Mesenchymal stem cell (in vitro differentiated cells and primary cell): ENCODE measurements at places on chromosomes 16 and 17.

DNA sequence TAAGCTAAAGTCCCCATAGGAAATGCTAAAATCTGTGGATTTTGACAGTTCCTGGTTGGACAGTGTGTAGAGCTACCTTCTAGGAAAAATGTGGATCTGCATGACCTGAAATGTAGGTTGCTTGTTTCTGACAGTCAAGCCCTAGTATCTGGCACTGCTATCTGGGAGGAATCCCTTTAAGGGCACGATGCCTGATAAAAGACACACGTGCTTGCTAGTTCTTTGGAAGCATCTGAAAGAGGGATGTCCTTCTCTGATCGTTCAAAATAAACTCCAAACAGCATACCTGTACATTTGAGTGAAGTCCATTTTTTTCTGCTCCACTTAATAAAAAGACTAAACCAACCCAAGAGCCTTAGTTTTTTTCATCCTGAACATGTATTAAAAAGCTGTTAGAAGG, 101.3 kb downstream of the CDK5R1 start:
- no peak for DNase-seq

GRCh38 chr17:73391331-73392265, 79.8 kb upstream of the CDC42EP4 start:
- DNase-seq = no peak

DNA sequence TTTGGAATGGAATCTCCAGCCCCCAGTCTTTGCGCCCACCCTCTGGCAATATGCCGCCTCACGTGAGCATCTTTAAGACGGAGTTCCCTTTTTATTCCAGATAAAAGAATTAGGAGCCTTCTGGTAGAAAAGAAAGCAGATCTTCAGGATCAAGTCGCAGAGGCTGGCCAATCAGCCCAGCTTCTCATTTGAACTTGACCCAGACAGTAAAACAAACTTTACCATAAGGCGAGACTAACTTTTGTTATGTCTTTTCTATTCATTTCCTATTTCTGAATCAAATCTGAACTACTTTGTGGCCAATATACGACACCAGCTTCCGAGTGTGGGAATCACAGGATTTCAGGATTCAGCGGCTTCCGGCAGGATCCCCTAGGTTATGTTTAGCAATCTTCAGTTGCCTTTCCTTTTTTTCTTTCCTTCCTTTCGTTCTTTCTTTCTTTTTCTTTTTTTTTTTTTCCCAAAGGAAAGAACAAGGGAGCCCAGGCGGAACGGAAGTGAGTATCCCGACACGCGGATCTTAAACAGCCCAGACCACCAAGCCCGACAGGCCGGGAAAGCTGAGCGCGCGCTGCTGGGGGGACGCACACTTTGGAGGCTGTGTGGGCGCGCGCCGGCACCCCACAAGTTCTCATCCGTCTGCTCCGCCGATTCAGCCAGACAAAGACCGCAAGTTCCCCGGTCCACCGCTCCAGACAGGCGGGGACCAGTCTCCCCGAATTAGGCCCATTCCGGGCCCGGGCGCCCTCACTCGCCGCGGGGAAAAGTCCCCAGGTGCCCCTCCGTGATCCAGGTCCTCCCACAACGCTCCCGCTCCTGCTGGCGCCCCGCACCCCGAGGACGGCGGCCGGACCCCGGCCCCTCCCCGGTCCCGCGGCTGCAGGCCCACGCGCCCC, 633 bp downstream of the TBC1D16 start:
- DNase-seq = peak; percentile 73

DNA sequence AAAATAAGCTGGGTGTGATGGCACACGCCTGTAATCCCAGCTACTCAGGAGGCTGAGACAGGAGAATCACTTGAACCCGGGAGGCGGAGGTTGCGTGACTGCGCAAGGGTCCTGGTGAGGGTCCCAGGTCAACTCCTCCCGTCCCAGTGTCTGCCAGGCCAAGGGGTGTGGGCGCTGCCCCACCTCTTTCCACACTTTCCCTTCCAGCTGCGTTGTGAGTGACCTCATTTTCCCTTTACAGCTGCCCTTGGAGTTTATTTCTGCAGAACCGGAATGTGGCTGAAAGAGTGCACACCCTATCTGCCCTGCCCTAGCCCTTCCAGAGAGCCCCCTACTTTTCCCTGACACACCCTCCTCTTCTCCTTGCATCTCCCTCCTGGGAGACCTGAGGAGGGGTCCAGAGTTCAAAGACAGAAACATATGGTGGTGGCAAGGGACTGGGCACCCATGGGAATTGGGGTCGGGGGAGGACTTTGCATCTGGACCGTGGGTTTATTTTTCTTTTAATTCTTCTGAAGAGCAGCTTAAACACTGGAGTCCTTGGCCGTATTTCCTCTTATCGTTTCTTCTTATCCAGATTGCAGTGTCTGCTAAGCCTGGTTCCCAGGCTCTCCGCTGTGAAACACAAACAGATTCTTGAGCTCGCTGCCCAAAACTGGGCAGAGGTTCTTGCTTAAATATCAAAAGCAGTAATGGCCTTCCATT, 20.9 kb downstream of the MRC2 start:
- no peak for DNase-seq

DNA sequence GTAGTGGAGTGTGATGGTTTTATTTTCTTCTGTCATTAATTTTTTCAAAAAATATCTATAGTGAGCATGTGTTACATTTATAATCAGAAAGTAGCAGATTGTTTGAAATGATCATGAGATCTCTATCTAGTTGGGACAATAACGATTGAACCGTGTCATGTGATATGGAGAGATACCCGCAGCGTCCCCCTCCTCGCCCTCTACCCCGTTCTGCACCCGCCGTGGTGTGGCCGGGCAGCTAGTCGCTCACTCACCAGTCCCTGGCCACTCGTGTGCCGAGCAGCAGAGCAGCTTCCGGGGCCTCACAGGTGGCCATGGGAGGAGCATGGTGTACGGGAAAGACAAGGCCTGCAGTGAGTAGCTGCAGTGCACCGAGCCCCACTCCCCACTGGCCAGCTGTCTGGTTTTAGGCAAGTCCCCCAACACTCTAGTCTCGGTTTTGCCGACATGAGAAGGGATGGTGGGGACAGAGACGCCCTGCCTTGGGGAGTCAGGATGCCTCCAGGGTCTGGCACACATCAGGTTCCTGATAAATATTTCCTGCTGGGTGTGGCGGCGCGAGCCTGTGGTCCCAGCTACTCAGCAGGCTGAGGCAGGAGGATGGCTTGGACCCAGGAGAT, 15.3 kb downstream of the MLYCD start:
- DNase-seq = no peak

- peak; percentile 87 for DNase-seq
Measured at GRCh38 chr16:84738255-84739038, 38.6 kb downstream of the USP10 start.

DNA sequence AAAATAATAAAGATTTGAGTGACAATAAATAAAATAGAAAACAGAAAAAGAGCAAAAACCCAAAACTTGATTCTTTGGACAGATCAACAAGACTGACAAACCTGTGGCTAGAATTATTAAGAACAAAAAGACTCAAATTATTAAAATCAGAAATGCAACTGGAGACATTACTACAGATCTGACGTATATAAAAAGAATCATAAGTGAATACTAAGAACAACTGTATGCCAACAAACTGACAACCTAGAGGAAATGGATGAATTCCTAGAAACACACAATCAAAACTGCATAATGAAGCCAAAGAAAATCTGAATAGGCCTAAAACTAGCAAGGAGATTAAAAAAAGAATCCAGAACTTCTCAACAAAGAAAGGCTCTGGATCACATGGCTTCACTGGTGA, 47.4 kb downstream of the NETO2 start:
- DNase-seq = no peak

GRCh38 chr17:74682028-74682427, 30.7 kb downstream of the CD300LF start:
- no peak for DNase-seq

DNA sequence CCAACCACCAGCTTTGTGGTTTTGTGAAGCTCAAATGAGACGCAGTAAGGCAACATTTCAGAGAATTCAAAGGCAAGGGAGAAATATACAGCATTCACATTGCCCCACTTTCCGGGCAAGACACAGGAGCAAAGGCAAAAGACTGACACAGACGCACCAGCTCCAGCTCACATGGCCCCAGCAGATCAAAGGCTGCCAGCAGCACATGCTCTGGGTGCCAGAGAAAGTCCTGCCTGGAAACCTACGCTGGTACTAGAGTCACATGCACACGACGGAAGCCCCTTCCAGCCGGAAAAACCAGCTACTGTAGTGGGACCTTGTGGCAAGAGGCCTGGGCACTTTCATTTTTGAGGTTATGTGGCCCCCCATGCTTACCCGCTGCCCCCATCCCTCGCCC, 50.1 kb downstream of the GTF3C1 start:
- no peak for DNase-seq

DNA sequence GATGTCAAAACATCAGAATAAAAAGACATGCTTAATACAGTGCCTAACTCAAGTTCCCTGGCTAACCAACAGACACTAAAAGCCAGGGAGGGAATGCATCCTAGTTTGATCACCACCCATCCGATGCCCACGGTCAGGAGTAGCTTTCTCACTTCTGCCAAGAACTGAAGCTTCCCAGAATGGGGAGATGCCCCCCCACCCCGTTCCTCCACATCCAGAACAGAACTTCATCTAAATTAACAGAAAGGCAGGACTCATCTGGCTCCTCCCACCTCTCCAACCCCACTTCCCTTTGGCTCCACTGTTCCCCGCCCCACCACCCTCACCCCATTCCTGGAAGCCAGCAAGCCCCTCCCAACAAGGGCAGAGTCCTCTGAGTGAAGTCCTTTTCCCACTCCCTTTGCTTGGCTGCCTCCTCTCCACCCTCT, 33.7 kb downstream of the GDE1 start:
- DNase-seq = no peak

DNA sequence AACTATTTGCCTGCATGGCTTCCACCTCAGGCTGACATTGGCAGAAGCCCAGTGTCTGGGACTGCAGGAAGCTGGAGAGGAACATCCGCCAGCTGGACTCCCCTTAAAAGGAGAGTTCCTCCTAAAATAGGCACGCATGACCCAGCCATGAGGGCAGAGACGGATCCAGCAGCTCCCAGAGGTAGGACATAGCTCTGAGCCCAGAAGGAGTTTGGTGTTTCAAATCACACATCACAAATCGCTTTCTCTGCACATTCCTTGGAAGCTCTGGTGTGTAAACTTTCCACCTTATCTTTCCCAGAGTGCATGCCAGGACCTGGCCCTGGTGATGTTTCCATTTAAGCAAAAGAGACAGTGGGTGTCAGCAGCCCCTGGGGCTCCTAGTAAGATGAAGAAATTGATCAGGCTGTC, 231.1 kb upstream of the CDH5 start:
- DNase-seq = no peak

GRCh38 chr16:56353054-56353921, 72.1 kb downstream of the AMFR start:
- DNase-seq = no peak

DNA sequence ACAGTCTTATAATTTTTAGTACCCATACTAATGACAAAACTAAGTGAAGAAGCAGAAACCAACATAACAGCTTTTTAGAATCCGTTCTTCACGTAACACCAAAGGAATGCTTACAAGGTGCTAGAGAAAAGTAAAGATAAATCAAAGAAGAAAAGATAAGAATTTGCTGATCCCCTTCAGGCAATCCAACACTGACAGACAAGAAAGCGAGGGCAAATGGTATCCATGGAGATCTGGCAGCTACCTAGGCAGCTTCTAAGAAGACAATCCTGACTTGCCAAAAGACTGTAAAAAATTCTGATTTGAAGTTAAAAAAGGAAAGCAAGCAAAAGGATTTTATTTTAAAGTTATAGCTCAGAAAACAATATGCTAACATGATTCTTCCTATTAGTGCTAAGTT, 14.6 kb downstream of the BBS2 start:
- no peak for DNase-seq

DNA sequence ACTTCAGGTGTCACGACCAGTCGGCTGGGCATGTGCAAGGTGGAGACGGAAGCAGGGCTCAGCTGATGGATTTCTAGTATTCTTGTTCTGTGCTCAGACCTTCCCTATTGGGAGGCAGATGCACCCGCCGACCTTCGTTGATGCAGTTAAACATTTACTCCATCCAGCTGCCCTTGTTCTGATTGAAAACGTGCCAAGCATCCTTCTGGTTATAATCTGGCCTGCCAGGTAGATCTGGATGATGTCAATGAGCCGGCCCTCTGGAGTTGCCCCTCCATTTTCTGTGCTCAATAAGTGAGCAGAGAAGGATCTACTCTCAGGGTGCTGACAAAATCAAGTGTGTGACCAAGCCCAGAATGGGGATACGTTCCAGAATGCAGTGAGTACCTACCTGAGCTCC, 38.3 kb downstream of the CCDC182 start:
- no peak for DNase-seq

DNA sequence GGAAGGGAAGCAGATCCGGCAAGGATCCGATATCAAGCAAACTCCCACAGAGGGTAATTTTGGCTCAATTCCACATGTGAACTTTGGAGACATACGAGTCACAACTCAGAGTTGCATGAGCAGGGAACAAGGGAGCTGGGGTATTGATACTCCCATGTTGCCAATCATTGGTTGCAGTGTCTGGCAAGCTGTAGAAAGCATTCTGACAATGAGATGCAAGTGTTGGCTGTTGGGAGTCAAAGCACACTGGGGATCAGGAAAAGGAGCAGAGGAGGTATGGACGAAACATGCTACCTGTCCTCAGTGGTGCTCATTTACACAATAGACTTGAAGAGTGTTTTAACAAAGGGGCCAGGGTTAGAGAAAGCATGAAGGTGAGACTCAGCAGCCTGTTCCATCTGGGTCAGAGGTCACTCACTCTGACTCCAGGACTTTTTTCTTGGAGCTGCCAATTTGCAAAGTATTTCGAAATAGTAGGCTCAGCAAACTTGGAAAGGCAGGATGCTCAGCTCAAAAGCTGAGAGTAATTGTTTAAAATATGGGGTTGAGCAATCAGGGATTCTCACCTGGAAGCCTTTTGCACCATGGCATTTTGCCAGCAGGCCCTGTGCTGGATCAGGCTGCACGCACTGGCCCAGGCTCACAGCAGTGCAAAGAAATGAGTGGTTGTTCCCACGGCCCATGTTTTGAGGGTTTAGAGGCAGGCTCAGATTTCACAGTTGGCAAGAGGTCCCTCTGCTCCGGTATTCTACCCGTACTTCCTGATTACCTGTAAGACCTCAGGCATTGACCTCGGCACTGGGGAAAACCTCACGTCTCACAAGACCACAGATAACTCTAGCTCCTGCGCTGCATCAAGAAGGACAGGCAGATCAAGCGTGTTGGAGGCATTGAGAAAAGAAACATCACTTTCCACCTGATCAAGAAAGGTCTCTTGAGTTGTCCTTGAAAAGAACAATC, 17.6 kb upstream of the NKD1 start:
- no peak for DNase-seq

- peak; percentile 91 for DNase-seq
Measured at GRCh38 chr17:50638966-50639713, 4.5 kb downstream of the ABCC3 start.

- DNase-seq = peak; percentile 98
Measured at GRCh38 chr16:11100239-11100750, 155.7 kb downstream of the SOCS1 start.
